ENCODE measurements at places on chromosomes 11 and 22.

DNA sequence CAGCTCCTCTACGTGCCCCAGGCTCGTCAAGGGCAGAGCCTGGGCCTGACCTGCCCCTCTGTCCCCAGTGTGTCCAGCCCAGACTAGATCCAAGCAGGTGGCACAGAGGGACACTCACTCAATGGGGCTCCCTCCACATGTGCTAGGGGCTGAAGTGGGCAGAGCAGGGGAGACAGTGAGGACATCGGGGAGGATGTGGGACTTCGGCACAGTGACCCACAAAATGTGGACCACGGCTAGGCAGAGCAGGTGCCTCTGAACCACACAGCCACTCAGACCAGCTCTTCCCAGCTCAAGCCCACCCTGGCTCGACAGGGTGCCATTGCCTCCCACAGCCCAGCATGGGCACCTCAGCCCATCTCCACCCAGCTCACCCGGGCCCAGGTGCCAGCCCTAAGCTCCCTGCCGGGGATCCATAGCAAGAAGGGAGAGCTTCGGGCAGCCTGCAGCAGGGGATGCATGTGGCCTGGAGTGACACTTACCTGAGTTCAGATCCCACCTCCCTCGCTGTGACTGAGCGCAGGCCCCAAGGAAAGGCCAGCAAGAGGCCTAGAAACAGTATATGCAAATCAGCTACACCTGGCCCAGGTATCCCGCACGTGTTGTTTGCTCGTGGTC lies 46.9 kb upstream of the RTL6 start:
- DNase-seq: no peak

DNA sequence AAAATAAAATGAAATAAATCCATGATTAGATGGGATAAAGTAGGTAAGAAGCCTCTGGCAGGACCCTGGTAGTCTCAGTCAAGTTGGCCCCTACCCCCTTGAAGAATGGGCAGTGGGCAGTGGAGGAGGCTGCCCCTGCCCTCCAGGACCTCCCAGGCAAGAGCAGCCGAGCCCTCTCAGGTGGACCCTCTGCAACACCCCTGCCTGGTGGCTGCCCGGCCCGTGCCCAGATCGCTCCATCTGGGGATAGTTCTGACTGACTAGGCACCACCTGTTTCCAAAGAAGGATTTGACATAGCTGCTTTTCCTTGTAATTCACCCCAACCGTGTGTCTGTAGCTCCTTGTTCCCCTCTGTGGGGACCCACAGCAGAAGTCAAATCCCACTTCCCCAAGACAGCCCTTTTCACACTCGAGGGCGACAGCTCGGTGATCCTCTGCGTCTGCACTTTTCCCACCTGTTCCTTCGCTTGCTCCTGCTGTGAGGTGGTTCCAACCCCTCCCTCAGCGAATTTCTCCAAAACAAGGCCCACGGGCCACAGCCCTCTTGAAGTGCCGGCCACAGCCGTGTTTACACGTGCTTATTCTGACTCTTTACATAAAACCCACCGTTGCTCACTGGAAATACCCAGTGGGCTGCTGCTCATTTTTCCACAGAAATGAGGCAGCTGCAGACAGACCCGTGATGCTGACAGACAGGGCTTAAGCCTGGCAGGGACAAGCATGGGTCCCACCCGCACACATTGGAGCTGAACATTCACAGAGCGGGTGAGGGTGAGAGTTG lies 5.5 kb upstream of the TMPRSS13 start:
- DNase-seq: no peak

GRCh38 chr22:38114484-38115398 lies 4.3 kb upstream of the BAIAP2L2 start:
- DNase-seq: no peak

DNA sequence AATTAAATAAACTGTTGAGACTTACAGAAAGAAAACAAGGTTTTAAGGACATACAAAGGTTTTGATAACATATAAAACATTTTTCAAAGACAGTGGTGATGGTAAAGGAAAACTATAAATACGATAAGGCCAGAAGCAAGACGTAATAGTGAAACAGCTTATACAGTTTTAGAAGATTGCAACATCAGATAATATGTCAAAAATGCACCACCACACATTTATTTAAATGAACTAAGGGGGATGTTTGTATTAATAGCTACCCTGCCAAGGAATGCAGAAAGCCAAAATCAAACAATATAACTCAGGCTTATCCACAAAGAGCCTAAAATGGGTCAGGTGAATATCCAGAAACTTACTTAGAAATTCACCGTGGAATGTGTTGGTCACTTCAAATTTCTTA lies 981.6 kb upstream of the FAT3 start:
- no peak for DNase-seq

GRCh38 chr11:66363805-66364535 lies 7.6 kb downstream of the SLC29A2 start:
- no peak for DNase-seq

DNA sequence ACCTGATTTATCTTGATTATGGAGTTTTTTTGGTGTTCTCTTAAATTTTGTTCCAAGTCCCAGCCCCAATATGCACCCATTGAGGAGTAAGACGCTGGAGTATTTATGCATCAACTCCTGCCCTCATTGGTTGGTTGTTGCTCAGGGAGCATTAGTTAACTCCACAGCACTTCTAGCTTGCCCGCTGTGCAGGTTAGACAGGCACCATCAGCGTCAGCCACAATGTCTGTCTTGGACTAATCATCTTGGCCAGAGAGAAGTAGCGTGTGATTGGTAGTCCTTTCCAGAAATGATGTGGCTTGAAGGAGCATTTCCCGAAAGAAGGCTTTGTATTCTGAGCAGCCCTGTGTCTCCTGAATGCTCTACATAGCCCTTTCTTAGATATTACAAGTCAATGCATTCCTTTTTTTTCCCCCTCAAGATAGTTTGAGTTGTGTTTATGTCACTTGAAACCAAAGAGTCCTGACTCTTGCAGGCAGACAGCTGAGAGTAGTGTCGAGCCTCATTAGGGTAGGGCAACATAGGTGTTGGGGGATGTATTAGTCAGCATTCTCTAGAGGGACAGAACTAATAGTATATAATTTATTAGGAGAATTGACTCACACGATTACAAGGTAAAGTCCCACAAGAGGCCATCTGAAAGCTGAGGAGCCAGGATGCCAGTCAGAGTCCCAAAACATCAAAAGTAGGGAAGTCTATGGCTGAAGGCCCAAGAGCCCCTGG lies 94.6 kb upstream of the RCN1 start:
- no peak for DNase-seq

GRCh38 chr11:93348930-93349329 lies 18.4 kb downstream of the DEUP1 start:
- no peak for DNase-seq

DNA sequence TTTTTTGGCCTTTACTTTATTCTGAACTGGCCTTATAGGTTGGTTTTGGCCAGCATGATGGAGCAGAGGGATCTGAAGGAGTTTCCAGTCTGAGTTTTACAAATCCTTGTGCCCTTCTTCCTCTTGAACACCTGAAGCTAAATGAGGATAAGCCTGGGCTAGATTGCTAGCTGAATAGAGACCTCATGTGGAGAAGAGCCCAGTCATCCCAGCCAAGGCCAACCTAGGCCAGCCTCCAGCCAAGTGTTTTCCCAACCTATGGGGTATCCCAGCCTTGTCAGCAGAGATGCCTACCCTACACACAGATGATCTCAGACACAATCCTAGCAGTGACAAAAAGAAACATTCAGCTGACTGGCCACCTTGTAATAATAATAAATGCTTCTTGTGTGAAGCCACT lies 966 bp upstream of the CASP12 start:
- DNase-seq: no peak

DNA sequence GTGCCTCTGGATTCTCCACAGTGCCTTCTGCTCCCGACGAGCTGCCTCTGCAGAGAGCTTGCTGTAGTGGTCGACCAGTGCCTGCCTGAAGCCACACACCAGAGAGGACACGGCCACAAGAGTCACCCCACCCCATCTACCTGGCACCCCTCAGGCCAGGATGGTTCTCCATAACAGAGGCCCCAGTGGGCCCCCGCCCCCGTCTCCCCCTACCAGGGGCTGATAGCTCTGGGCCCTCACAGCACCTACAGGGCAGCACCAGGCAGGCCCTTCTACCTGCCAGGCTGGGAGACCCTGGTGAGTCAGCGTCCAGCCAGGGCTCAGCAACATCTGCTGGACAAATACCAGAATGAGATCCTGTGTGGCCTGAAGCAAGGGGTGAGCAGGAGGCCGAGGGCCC lies 21.7 kb downstream of the SELENOO start:
- no peak for DNase-seq

DNA sequence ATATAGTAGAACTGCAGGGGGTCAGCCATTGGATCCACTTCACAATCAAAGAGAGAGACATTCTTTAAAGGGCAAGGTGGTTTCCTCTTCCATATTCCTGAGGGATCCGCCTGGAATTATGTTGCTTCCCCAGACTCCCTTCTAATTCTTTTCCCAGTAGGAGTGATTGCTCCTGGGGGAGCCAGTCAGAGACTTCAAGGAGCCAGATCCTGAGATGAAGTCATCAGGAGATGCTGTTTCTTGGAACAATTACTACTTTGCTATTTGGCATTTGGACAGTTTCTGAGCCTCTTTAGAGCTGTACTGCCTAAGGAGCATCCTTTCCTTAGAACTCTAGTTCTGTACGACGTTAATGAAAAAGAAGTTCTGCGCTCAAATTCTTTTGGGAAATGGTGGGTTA lies 1.9 kb upstream of the OR9Q2 start:
- no peak for DNase-seq

All from vagina (tissue), 2 donors.